NCI-H1694 treated with DMSO at 0.1 percent for 48 hours (cell line): ENCODE measurements at places on chromosomes 6 and 20.
A peak's percentile ranks its signal among the peaks of the same experiment; 100 is the strongest.

DNA sequence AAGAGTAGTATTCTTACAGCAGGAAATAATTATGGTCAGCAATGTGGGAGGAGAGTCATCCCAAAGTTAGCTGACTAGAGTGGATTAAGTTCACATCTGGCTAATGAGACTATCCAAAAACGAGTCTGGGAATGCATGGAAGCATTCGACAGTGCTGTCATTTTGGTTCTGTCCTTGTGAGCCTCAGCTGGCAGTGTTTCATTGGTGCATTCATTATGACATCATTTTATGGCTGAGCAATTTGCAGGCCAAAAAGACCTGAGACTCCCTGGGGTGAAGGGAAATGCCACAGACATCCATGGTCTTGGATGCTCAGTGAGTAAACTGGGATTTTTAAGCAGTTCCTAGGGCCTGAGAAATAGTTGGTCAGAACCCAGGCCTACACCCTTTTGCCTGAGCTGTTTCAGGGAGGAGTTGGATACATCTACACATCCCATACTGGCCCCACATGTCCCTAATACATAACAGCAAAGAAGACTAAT is 196.4 kb upstream of the CCN2 start:
- DNase-seq, result no peak

GRCh38 chr6:150739711-150740349 is 125.7 kb upstream of the MTHFD1L start:
- DNase-seq, result no peak

- no peak for DNase-seq
Measured at GRCh38 chr20:6664574-6664973, 102.9 kb upstream of the BMP2 start.

- DNase-seq, result no peak
Measured at GRCh38 chr20:50110141-50111047, 2.6 kb downstream of the UBE2V1 start.

DNA sequence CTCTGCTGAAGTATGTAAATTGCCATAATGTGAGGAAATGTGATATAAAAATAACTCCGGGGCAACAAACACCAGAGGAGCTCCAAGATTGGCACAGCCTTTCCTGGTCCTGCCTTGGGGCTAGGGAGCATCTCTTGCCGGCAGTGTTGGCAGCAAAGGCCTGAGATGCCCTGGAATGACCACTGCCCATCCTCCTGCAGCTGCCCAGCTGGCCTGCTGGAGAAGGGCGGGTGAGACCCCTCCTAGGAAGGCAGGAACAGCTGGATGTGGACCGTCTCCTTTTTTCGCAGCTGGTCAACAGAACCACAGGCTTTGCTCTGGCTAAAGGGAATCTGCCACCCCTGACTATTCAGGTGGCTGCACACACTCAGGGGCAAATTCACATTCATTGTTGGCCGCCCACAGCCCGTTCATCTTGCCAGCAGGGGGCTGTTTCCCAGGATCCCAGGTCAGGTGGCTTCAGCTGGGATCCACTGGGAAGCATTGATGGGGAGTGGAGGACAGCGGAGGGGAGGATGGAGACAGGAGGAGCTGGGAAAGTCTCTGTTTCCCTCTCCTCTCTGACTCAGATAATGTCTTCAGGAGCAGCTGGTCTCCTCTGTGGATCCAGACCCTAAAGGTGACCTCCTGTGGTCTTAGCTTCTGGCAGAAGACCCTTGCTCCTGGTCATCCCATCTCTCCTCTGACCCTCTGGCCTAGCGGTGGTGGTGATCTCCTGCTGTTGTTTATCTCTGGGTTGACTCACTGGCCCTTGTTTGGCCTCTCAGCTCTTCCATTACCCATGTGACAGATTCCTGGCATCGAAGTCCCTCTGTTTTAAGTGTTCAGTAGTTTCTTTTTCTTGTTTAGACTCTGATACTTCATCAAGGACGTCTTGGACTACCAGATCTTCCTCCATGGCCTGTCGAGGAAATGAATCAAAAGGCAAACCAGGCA is 336.7 kb downstream of the DHX35 start:
- no peak for DNase-seq

- no peak for DNase-seq
Measured at GRCh38 chr6:93350774-93351173, 68.6 kb downstream of the EPHA7 start.

GRCh38 chr6:132525866-132526265 is 12.2 kb upstream of the TAAR9 start:
- DNase-seq, result no peak

- DNase-seq, result no peak
Measured at GRCh38 chr6:106519460-106520394, 109.6 kb downstream of the RTN4IP1 start.

GRCh38 chr6:137426007-137426689 is 68.0 kb downstream of the OLIG3 start:
- DNase-seq, result no peak

- DNase-seq, result no peak
Measured at GRCh38 chr6:158366363-158366762, 54.1 kb downstream of the TULP4 start.

DNA sequence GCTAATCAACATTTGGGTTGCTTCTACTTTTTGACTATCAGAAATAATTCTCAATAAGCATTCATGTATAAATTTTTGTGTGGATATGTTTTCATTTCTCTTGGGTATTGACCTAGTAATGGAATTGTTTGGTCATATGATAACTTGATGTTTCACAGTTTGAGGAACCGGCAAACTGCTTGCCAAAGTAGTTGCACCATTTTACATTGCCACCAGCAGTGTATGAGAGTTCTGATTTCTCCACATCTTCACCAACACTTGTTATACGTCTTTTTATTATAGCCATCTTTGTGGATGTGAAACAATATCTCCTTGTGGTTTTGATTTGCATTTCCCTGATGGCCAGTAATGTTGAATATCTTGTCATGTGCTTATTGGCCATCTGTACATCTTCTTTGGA is 42.6 kb upstream of the TGM2 start:
- DNase-seq, result no peak

DNA sequence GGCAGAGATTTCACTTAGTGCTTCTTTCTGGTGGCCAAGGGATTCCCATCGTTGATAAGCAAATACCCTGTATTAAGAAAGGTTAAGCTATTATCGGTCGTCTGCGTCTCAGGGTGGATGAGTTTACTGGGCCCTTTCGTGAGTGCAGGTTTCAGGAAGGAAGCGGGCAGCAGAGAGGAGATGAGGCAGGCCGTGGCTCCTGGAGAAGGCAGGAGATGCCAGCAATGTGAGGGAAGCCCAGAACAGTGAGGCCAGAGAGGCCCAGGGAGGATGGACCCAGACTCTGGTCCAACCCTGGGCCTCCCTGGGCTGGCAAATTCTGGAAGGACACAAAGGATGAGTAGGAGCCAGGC is 11.2 kb downstream of the TFEB start:
- DNase-seq, result no peak

GRCh38 chr6:27838945-27839625 is 73.1 kb downstream of the OR2B2 start:
- no peak for DNase-seq

GRCh38 chr6:104404377-104404776 is 455.3 kb downstream of the HACE1 start:
- no peak for DNase-seq

- DNase-seq, result no peak
Measured at GRCh38 chr6:112691289-112691688, 344.2 kb downstream of the RFPL4B start.

GRCh38 chr20:33917831-33918525 is 75.7 kb upstream of the RALY start:
- no peak for DNase-seq

DNA sequence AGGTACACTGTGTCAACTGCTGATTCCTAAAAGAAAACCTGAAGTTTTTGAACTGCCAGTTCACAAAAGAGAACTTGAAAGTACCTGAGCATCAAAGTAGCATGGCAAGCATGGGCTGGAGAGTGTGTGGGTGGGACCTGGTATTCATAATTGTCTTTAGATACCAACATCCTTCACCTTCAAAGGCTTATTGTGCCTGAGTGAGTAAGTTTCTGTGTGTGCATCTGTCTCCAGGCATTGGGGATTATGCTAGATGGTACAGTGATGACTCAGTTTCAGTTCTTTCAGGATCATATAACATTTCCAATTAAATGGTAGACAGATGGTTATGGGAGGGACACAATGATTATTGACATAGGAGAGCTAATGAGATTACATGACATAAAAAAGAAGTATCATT is 238.5 kb downstream of the ZFAND3 start:
- peak; percentile 61 for DNase-seq

DNA sequence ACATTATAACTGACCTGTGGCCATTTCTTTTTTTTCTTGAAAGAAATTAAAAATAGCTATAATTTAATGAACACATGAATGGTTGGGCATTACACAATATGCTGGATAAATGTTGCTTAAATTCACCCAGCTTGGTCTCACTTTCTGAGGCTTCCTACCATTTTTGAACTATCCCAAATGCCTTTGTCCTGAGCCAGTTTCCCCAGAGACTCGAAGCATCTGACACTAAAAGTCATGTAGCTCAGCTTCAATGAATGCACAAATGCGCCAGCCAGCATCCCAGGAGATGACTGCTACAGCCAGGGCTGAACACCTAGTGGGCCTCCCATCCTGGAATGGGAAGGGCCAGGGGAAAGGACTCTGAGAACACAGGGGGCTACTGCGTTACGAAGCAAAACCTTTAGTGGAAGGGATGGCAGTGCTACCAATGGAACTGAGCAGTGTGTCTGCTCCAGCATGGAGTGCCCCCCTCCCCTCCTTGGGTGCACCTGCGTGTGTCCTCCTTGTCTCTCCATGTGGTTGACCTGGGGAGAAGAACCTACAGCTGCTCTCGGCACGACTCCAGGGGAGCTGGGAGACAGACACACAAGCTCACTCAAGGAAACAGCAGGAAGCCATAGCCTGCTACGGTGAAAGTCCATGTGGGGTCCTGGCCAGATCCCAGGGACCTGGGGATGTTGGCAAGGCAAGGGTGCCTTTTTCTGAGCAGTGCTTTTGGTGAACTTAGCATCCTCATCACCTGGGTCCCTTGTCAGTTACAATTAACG is 60.9 kb downstream of the IRF4 start:
- no peak for DNase-seq

DNA sequence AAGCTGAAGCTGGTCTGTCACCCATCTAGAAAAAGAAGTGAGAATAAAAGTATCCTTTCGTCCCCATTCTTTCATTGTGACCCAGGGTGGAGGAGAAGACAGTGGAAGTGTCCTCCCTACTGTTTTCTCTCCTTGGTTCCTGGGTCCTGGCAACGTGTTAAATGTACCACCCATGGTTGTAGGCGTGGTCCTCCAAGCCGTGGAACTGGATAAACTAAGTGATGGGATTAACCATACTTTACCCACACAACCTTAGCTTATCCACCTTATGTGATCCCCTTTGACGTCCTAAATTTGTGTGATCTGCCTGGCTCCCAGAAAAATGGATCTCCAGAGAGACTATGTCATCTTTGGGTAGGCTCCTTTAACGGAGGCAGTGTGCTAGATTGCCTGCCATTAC is 47.4 kb downstream of the HLA-DPB1 start:
- no peak for DNase-seq

DNA sequence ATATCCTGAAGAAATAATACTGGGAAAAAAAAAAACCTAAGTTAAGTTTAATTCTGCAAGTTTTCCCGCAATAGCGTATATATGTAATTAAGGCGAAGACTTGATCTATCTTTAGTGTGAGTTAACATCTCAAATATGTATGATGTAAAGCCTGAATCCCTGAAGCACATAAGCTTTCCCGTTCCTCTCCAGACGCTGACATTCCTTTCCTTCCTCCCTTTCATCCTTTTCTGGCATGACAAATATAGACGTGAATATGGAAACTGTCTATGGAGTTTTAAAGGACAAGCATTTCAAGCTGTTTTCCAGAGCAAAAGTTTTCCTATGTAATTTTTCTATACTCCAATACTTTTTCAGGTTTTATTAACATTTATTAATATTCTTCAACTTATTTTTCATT is 637.0 kb downstream of the COL12A1 start:
- no peak for DNase-seq
